Activated CD8-positive, alpha-beta T cell treated with anti-CD3 and anti-CD28 coated beads for 36 hours (primary cell): ENCODE measurements at places on chromosomes 5 and 9. TPM values are rescaled to one million over a fixed set of nuclear protein-coding genes. Genes with fewer than 3 reads are reported as not detected.
A peak's percentile ranks its signal among the peaks of the same experiment; 100 is the strongest.

DNA sequence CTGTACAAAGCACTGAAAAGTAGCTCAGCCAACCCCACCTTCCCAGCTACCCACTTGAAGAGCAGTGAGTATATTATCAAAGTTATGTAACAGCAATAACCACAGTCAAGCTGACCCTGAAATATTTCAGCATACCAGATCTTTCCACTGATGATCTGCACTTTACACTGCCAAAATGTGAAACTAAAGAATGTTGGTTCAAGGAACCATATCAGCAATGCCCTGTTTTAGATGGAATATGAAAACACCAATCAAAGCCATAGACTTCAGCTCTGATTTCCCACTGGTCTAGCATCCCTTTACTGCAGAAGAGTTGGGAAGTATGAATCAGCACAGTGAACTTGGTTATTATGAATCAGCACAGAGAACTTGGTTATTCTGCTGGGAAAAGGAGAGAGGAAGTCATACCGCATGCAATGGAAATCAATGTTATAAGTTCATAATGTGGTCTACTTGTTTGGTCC lies 20.0 kb downstream of the CEMIP2 start:
- no peak for DNase-seq

DNA sequence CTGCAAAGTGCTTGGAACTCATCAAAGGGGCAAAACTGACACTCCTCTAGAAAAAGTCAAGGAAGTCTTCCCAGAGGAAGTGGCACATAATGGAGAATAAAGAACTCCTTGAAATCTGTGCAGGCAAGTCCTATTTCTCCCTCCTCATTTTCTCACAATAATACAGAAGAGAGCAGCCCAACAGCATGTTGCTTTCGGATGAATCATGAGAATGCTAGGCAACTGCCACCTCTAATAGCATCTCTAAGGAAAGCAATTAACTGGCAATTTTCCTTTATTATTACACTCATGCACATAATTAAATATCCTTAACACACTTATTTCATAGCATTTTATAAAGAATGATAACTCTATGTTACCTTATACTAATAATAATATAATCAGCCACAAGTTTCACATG lies 122.2 kb upstream of the PTGER4 start:
- no peak for DNase-seq

GRCh38 chr5:133995341-133995740 lies 9.4 kb downstream of the VDAC1 start:
- no peak for DNase-seq

DNA sequence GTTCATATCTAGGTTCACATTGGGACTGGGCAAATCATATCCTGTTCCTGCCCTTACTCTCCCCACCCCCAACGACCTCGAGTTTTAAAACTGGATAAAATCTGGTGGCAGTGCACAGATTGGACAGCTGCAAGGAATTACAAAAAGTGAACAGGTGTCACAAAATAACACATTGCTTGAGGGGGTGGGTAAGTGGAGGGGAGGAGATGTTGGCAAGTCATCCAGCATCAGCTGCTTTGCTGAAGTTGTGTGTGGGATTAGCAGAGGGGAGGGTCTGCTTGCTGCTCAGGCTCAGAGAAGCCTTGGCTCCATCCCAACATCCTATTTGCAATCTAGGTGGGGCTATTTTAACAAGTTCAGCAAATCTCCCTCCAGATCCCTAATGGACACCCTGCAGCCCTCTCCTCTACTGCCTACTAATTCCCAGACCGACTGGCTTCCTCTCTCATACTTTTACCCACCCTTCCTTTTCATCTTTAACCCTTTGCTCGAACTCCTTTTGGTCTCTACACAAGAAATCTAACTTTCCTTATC lies 39.8 kb upstream of the SLC24A2 start:
- no peak for DNase-seq

GRCh38 chr9:76433406-76433805 lies 25.6 kb upstream of the GCNT1 start:
- no peak for DNase-seq

- peak; percentile 13 for DNase-seq
Observed at GRCh38 chr9:135077497-135078200, 9.8 kb upstream of the OLFM1 start.

DNA sequence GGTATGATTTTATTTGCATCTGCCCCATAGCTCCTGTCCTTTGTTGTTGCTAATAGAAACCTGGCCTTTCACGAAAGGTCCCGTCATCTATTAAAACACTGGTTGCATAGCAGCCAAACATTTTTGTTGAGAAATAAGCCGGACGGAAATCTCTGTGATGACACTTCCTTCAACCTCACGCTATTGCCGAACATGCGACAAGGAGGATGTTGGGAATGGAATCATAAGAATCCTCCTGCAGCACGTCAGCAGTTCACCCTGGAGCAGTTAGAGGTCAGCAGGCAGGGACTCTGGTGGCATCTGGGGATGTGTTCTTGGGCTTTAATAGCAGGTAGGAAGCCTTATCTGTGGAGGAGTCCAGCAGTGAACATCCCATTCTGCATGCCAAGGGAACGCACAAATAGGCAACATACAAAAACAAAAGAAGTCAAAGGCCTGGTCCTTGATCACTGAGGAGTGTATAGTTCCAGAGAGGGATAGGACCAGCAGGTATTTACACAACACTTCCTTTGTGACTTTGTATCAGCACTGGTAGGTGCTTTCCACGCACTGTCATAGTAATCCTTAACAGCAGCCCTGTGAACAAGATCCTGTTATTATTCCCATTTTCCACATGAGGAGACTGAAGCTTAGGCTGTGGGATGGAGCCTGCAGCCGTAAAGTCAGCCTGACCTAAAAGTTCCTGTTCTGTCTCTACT lies 33.4 kb downstream of the ARHGAP26 start:
- DNase-seq = no peak

DNA sequence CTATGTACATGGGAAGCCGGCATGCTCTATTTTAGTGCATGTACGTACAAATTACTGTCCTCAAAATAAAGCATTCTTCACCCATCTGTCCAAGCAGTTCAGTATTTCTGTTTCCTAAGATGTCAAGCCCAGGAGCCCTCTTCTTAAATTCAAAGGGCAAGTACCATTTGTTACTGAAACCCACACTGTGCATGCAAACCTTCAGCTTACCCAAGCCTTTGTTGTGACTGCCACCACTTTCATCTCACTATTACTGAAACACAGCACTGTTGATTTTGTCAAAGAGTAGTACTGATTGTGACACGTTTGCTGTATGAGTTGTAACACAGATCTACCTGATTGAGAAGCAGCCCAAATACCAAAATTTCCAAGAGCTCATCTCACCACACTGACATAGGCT lies 390.4 kb upstream of the IZUMO3 start:
- no peak for DNase-seq

DNA sequence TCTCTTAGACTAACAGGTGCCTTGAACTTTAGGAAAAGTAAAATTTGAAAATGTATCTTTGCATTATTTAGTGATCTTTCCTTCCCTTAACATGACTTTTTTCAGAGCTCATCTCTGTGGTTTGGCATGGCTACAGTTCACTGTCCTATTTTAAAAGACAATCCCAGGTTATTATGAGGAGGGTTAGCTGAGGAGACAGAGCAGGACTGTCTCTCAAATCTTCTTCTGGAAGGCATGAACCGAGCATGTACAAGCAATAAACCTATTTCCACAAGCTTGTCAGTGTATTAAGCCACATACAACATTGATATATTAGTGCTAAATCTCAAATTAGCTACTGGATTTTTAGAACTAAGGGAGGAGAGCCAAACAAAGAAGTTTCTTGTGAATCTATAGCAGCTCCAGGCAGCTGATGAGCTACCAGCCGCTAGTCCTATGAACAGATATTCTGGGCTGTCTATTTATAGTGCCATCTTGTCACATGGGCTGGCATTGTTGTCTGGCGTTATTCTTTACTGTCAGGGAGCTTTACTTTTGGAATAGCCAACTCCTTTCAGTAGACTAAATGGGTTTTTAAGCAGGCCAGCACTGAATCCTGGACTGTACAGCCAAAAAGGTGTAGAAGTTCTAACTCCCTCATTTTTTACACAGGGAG lies 171.2 kb upstream of the ACTBL2 start:
- no peak for DNase-seq

DNA sequence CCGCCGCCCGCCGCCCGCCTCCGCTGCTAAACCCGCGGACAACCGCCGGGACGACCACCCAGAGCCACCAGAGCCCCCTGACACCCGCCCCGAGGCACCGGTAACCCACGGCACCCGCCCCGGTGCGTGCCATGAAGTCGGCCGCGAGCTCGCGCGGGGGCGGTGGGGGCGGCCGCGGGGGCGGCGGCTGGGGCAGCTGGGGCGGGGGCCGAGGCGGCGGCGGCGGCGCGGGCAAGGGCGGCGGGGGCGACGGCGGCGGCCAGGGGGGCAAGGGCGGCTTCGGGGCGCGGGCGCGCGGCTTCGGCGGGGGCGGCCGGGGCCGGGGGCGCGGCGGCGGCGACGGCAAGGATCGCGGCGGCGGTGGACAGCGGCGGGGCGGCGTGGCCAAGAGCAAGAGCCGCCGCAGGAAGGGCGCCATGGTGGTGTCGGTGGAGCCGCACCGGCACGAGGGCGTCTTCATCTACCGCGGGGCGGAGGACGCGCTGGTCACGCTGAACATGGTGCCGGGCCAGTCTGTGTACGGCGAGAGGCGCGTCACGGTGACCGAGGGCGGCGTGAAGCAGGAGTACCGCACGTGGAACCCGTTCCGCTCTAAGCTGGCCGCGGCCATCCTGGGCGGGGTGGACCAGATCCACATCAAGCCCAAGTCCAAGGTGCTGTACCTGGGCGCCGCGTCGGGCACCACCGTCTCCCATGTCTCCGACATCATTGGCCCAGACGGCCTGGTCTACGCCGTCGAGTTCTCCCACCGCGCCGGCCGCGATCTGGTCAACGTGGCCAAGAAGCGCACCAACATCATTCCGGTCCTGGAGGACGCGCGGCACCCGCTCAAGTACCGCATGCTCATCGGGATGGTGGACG lies 499 bp downstream of the FBLL1 start:
- peak; percentile 7 for DNase-seq

DNA sequence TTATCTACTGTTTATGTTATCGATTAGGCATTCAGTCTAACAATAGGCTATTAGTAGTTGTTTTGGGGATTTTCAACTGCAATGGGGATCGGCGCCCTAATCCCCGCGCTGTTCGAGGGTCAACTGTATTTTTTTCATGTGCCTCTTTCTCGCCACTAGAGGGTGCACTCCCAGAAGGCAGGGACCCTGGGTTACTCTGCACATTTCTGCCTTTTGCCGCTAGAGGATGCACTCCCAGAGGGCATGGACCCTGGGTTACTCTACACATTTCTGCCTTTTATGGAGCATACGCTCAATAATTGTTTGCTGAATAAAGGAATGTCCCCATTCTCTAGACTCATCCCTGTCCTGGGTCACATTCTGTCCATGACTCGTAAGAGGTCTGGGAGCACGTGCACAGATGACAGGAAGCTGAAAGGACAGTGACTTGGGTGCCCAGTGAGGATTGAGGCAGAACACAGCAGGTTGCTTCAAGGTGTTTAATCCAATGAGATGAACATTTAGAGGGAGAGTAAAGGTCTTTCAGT lies 27.9 kb upstream of the RECK start:
- peak; percentile 83 for DNase-seq

DNA sequence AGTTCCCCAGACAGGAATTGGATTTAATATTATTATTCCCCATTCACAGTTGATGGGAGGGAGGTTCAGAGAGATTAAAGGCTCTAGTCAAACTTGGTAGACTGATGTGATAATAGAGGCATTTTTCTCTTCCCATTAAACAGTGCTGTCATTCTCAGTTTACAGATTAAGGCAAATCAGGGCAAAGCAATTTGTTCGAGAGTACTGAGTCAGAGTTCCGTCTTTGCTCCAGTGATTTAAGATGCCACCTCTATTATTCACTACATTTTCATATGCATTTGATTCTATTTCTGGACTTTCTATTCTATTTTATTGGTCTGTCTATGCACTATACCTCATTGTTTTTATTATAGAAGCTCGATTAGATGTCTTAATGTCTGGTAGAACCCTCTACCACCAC lies 201.0 kb upstream of the RAI14 start:
- DNase-seq = no peak

GRCh38 chr9:107504585-107505455 lies 15.3 kb upstream of the KLF4 start:
- DNase-seq = no peak

Gene MCTP1
- total RNA-seq = 0.20 TPM

Gene DCTN3
- 61.0 TPM for total RNA-seq

Gene MYORG
- 5.5 TPM for total RNA-seq

Gene PCDHA11
- total RNA-seq = not detected
